ENCODE measurements at places on chromosomes 6 and 20.

DNA sequence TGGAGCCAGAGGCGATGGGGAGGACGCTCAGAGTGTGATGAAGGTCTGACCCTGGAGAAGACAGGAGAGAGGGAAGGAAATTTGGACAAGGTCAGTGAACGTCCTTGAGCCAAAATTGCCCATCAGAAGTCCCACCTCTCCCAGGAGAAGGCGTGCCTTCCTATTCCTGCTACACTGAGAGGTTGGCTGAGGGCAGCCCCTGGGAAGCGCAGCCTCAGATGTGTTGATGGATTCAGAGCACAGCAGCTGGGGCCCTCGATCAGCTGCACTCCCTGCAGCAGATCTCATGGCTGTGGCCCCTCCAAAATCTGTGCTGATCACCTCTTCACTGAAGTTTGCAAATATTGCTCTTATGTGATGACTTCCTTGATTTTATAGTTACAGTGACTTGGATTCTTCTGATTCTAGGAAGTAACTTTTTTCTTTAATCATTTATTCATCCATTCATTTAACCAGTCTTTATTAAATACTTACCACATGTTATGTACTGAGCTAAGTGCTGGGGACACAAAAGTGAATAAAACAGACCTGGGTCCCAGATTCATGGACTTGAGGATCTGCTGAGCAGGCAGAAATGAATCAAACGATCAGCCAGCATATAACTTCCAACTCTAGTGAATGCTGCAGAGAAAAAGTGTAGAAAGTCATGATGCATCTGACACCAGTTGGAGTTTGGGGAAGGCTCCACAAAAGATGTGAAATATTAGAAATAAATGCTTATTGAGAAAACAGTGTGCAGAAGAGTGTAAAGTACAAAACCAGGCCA is 69.6 kb upstream of the ARMC2 start:
- no peak for DNase-seq

- DNase-seq, result peak; percentile 51
These were observed 22.7 kb upstream of the RNF24 start for GRCh38 chr20:4038047-4038459.

DNA sequence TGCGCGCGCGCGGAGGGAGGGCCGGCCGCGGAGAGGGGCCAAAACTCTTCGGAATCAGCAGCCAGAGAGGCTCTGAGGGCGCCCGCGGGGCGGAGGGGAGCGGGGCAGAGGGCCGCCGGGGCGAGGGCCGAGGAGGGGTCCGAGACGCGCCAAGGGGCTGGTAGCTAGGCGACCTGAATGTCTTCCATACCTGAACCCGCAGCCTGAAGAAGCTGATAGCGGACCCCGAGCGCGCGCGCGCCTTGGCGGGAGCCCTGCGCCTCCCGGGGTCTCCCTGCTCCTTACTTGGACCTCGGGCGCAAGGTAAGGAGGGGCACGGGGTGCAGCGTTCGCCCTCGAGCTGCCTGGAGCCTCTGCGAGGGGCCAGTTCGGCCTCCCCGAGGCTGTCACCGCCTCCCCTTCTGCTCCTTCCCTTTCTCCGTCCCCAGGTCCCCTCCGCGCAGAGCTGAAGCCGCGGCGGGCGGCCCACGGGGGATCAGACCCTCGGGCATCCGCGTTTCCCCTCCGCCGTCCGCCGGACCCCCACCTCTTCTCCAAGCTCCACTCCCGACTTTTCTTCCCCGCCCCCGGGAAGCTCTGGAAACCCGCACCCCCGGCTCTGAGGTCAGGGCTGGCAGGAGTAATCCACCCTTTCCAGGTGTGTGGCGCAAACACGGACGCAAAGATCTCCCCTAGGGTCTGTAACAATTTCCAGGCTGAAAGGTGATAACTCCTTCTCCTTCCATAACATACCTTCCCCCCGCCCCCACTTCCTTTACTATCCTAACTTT is 13.1 kb upstream of the DEK start:
- no peak for DNase-seq

DNA sequence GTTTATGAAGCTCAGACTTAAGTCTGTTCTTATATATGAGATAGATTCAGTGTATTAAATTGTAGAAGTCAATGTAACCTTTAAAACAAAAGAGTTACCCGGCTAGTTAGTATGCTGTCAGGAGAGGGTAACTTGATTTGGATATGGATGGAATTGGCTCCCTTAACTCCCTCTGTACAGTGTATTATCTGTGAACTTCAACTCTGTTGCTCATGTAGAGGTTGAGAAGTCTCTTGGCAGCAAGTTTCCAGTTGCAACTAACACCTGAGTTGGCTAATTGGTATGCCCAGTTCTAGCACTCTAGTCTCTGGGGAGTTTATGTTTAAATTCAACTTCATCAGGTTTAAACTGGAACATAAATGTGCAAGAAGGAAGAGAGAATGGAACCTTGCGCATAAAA is 111.0 kb downstream of the NCOA3 start:
- no peak for DNase-seq

DNA sequence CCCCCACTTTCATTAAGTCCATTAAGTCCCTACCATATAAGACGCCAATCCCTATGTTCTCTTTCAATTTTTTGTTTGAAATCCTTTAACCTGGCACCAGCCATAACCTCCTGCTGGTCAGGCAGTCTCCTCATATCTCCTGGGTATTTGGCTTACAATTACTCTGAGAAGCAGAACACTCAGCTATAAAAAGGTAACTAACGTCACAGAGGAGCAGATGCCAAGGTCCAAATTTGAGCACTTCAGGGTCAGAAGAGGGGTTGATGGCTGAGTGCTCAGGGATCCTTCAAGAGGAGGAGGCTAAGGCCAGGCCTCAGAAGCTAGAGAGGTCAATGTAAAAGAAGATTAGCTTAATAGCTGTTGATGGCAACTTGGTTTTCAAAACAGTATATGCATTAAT is 22.3 kb upstream of the RCAN2 start:
- DNase-seq, result no peak
